Stimulated activated CD4-positive, alpha-beta T cell treated with anti-CD3 and anti-CD28 coated beads, Interleukin-15, amount 100 ng/mL, for 1 hour (primary cell): ENCODE measurements at places on chromosomes 6 and 20.

DNA sequence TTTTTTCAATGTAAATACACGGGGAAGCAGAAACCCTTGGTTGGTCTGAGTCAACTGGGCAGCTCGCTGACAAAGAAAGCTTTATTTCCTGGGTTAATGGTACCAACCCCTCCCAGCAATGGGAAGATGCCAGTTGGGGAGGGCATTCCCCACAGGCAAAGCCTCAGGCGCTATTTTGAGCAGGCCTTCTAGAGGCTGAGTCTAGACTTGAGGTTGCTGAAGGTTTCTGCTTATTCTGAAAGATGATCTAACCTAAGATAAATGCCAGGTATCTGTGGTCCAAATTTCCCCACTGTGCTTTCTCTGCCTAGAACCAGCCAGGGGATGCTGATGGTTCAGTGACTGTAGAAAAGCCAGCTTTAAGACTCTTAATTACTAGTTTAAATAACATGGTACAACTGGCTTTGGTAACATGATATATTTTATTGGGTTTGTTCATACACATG lies 172.5 kb upstream of the JARID2 start:
- no peak for DNase-seq

- DNase-seq, result no peak
These were observed at the start of gene SEMG1 for GRCh38 chr20:45206725-45207124. Gene SEMG1, plus strand, starts transcription at chr20:45207033. Its CDS starts 21 bp downstream, at chr20:45207054.

DNA sequence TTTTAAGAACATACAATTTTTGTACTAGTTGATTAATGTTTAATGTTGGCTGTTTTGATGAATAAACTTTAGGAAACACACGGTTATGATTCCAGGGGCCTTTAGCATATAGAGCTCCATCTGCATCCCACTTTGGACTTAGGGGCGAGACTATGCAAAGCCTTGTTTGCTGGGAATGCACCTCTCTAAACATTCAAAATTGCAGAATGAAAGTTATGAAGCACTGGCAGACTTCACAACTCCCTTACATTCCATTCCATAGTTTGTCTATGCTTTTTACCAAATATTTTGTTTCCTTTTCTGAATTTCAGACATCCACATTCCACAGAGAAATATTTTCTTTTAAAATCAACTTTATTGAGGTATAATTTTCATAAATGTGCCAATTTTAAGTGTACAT lies 10.3 kb upstream of the TCP11 start:
- DNase-seq, result no peak

GRCh38 chr20:43961541-43962471 lies 47.2 kb downstream of the TOX2 start:
- no peak for DNase-seq

GRCh38 chr20:32674362-32674789 lies 635 bp upstream of the C20orf203 start:
- peak; percentile 51 for DNase-seq

- no peak for DNase-seq
These were observed at the start of gene RAET1L for GRCh38 chr6:150025201-150025917. Gene RAET1L, minus strand, starts transcription at chr6:150025532. Its CDS starts 61 bp downstream, at chr6:150025471.

GRCh38 chr20:5729348-5729747 lies 20.9 kb upstream of the SHLD1 start:
- no peak for DNase-seq

DNA sequence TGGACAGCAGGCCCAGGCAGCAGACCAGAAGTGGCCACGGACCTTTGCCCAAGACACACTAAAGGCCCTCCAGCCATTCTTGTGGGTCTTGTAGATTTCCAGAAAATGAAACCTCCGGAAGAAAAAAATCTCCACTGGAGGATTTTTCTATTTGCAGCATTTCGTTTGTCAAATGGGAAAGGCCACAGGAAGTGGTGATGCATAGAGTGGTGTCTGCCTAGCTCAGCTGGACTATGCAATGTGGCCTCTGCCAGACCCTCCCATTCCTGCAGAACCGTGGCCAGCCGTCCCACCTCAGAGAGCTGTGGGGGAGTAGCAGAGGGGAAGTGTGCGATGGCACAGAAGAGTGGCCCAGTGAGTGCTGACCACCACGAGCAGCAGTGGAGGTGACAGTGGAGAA lies 24.0 kb upstream of the INSM1 start:
- no peak for DNase-seq

GRCh38 chr6:119463081-119463626 lies 113.6 kb upstream of the MAN1A1 start:
- no peak for DNase-seq

DNA sequence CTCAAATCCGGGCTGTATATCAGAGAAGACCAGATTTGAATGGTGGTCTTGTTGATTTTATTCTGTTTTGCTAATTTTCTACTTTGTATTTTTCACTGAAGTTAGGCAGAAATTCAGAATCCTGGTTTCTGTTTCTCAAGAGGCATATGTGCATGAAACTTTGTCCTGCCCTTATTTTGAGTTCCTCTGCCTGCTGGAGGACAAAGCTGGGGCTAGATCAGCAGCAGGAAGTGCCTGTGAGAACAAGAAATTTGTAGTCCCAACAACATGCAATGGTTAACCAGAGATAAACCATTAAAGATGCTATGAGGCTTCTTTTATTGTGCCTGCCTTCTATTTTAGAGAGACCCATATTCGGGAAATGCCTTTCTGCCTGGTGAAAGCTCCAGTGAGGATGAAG lies 37.1 kb downstream of the BEND6 start:
- DNase-seq, result no peak

GRCh38 chr6:15342114-15342513 lies 96.2 kb downstream of the JARID2 start:
- no peak for DNase-seq

GRCh38 chr20:25338112-25339023 lies 52.3 kb downstream of the ABHD12 start:
- no peak for DNase-seq

- no peak for DNase-seq
These were observed 75.1 kb downstream of the SEL1L2 start for GRCh38 chr20:13915284-13915683.

GRCh38 chr6:139888681-139889122 lies 514.3 kb upstream of the CITED2 start:
- no peak for DNase-seq

DNA sequence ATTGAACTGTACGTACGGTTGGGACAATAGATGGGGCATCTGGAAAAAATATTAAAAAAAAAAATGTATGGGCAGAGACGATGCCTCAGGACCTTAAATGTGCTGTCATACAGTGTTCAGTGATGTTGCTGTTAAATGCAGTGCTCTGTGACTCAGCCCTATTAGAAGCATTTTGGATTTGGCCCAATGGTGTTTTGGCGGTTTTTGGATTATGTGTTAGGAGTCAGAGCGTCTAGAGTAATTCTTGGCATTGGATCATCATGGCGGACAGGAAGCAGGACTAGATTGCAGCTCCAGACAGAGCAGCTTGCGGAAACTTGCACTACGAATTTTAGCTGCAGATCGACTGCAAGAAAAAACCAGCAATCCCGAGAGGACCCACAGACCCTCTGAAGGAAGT lies 280.0 kb downstream of the SOX4 start:
- no peak for DNase-seq

GRCh38 chr20:44738813-44739477 lies 6.7 kb upstream of the KCNK15 start:
- DNase-seq, result no peak

DNA sequence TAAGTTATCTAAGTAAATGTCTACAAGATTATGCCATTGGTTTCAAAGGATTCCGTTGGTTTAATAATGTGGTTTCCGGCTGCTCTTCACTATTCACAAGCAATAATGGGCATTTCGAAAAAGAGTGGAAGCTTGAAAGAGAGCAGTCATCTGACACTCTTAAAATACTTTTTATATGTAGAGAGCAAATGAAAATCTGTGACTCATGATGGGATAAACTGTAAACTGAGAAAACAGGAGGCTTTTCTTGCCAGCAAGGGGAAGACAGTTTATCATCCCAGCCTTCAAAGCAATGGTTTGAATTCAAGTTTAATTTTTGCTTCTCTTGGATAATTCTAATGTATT lies 145.7 kb downstream of the KHDC1L start:
- no peak for DNase-seq

GRCh38 chr6:24903681-24904080 lies 32.1 kb downstream of the RIPOR2 start:
- DNase-seq, result no peak

DNA sequence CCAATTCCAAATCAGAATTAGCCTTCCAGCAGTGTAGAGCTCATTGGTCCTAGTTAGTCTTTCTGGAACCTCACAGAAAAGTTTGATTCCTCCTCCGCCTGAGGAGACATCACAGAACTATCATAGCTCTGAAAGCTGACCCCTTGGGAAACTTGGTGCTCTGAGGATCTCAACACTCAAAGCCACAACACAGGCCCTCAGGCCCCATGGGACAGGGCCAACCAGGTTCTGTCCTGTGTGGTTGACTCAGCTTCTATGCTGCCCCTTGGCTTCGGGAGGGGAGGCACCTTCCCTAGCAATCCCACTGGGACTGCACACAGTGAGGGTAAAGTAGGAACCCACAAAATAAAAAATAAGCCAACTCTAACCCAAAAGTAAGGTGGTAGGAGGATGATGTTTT lies 237.5 kb upstream of the ECI2 start:
- DNase-seq, result no peak

DNA sequence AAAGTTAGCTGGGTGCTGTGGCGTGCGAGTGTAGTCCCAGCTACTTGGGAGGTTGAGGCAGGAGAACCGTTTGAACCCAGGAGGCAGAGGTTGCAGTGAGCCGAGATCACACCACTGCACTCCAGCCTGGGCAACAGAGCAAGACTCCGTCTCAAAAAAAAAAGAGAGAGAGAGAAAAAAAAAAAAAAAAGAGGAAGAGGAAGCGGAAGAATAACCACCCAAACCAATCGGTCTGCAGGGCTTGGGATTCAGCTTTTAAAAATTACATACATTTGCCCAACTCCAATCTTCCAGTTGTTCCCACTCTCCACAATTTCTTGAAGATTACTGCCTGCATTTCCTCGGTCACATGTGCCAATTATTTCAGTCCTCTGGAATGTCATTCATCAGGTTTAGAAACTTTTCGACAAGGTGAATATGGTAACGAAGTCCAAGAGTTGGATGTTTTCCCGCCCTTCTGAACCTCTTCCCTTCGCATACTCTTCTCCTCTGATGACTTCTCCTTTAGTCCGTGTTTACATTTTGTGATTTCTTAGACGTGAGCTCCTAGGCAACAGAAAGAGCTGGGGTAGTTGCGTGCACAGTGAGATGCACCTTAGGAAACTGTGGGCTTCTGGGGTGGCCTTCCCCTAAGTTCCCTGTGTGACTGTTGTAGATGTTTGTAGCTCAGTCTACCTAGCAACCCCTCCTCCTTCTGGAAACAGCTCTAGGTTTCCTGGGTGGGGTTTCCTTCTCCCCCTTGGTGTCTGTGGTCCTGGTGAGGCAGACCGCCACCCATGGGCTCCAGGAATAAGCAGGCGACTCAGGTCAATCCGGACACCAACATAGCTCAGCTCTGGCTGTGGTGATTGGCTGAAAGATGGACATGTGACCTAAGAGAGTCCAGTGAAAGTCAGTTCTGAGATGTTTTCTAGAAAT lies 63.0 kb upstream of the NCOA3 start:
- no peak for DNase-seq

DNA sequence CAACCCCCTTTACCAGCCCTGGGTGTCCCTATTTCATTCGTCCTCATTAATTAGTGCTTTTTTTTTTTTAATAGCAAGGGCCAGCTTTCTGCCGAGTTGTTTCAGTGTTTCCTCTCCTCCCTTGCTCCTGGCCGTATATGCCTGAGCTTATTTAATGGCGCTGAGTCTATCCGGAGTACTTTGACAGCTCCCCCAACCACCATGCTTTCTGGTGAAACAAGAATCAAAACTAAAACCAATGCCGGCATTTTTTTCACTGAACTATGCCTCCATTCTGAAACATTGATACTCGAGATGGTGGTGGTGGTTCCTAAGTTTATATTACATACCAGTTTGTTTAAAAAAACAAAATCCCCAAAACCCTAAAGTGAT lies 1.2 kb downstream of the DCBLD1 start:
- DNase-seq, result no peak

- DNase-seq, result no peak
These were observed 118.6 kb upstream of the ADGRF1 start for GRCh38 chr6:47160702-47161101.

GRCh38 chr6:19976411-19977129 lies 139.4 kb downstream of the ID4 start:
- no peak for DNase-seq

DNA sequence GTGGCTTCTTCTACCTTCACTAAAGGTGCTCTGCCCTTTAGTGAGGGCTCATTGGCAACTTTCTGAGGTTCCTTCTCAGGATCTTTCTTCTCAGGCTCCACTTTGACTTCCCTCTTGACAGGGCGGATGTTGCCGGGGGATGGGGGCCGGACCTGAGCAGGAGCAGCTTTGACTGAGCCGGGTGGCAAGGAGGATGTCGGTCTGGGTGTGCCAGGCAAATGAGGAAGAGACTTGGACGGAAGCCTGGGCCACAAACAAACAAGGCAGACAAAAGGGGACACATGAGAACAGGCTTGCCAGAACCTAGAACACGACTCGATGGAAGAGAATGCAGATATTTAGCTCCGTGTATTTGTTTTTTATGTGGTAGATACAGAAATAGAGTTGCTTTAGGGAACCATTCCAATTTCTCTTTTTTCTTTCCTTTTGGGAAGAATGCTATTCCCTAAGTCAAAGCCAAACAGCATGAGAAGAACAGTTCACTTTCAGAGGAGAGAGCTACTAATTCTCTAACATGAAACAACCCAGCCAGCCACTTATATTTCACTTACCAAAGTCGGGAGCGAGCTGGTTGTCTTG lies 76.2 kb upstream of the BCLAF1 start:
- no peak for DNase-seq

GRCh38 chr20:6238421-6238820 lies 115.6 kb upstream of the FERMT1 start:
- DNase-seq, result no peak

DNA sequence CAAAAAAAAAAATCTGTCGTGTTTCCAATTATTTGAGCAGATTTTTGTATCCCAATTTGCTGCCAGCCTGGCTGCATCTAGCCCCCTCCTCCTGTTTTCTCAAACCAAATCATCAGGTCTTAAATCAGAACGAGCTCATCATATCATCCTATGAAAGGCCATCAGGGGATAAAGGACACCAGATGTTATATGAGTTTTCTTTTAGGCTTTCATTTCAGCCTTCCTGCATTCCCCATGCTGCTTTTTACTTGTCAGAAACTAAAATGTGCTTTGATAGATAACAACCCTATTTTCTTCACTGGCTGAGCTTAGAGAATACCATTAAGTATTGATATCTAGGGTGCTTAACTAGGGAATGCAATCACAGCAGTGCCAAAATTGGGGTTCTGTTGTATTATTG lies 968.4 kb upstream of the SLC35B3 start:
- DNase-seq, result no peak
